Stimulated activated CD4-positive, alpha-beta T cell treated with anti-CD3 and anti-CD28 coated beads, Interleukin-15, amount 100 ng/mL, for 24 hours (primary cell): ENCODE measurements at places on chromosomes 16 and 17.

GRCh38 chr16:69077251-69077650 lies 28.2 kb upstream of the HAS3 start:
- DNase-seq: no peak

DNA sequence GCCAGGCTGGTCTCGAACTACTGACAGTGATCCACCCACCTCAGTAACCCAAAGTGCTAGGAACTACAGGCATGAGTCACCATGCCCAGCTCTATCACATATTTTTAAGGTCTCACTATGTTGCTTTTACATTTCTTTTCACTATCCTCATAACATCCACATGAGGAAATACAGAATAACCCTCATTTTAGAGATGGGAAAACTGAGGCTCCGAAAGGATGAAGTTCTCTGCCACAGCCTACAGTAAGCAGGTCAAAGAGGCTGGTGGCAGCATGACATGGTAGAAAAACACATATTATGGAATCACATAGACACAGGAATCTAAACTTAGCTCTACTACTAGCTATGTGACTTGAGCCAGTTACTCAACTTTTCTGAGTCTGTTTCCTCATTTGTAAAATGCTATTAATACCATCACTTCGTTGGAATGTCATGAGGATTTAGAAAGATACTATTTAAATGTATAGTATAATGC lies 32.2 kb downstream of the APPBP2 start:
- no peak for DNase-seq

- DNase-seq: no peak
Measured at GRCh38 chr16:8489580-8489979, 100.7 kb downstream of the TMEM114 start.

DNA sequence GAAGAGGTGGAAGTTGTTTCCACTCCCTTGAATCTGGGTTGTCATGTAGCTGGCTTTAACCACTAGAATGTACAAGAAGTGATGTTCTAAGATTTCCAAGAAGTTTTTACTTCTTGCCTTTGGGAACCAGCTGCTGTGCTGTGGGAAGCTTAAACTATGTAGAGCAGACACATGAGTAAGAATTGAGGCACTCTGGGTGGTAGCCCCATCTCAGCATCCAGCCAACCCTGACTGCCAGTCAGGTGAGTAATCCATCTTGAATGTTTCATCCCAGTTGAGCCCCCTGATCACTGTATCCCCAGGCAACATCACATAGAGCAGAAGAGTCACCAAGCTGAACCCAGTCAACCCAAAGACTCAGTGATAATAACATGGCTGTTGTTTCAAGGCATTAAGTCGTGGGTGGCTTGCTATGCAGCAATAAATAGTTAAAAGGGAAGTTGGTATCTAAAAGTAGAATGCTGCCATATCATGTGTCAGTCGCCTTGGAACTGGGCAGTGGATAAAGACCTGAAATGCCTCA lies 62.8 kb upstream of the GPR139 start:
- DNase-seq: no peak

- no peak for DNase-seq
Measured at GRCh38 chr16:74738113-74738541, 36.5 kb downstream of the FA2H start.

- DNase-seq: no peak
Measured at GRCh38 chr16:53559270-53559951, 56.4 kb upstream of the AKTIP start.

DNA sequence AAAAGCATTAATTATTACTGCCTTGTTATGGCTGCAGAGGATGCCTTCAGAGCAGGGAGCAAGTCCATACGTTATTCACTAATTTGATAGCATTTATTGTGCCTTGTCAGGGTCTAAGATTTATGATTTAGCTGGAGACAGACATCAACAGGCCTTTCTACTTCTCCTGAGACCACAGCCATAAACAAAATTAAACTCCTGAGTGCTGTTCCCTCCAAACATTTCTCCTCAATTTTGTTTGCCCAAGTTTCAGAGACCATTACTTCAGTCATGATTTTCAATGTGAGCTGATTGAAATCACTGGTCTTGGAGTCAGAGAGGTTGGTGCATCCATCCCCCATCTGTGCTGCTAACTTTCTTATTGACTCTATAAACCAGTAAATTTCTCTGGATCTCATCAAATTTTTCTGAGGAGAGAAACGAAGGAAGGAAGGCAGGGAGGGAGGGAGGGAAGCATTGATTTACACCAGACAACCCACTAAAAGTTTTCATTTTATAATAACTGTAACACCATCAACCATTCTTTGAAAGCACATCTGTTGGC lies 423.6 kb upstream of the CDH11 start:
- no peak for DNase-seq

GRCh38 chr17:77531641-77532040 lies 390.9 kb downstream of the SEC14L1 start:
- DNase-seq: no peak

DNA sequence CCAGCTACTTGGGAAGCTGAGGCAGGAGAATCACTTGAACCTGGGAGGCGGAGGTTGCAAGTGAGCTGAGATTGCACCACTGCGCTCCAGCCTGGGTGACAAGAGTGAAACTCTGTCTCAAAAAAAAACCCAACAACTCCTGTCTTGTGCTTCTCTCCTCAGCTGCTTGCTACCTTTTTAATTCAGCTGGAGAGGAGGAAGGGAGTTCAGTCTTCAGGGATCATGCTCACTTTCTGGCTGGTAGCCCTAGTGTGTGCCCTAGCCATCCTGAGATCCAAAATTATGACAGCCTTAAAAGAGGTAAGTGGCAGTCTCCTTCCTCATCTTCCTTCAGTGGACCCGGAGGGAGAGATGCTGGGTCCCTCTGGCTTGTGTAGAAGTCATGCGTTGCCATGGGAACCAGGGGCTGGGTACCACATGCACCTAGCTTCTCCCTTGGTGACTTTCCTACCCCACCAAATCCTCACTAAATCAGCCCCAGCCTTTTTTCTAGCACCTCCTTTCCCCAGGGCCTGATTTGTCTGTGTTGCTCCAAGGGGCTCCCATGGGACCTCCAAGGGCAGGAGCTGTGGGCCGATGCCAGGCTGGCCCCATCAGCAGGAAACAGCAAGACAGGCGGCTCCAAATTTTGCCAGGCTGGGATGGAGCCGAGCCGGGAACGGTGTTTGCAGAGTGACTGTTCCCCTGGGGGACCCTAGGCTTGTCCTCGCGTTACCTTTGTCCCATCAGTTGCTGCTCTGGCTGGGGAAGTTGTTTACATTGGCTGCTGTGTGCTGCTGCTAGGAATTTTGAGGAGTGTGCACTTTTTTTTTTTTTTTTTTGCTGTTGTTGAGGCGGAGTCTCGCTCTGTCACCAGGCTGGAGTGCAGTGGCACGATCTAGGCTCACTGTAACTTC lies 65.2 kb downstream of the ABCC1 start:
- DNase-seq: no peak

DNA sequence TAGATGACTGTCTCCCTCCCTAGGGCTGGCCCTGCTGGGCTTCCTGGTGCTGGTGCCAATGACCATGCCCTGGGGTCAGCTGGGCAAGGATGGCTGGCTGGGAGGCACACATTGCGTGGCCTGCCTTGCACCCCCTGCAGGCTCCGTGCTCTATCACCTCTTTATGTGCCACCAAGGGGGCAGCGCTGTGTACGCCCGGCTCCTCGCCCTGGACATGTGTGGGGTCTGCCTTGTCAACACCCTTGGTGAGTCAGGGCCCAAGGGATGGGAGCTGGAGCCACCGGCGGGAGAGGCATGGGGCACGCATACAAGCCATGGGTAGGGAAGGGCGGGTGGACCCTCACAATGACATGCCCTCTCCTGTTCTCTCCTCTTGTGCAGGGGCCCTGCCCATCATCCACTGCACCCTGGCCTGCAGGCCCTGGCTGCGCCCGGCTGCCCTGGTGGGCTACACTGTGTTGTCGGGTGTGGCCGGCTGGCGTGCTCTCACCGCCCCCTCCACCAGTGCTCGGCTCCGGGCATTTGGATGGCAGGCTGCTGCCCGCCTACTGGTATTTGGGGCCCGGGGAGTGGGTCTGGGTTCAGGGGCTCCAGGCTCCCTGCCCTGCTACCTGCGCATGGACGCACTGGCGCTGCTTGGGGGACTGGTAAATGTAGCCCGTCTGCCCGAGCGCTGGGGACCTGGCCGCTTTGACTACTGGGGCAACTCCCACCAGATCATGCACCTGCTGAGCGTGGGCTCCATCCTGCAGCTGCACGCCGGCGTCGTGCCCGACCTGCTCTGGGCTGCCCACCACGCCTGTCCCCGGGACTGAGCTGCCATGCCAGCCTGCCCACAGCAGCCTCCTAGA lies 2.2 kb downstream of the PAQR4 start:
- DNase-seq: peak; percentile 27

DNA sequence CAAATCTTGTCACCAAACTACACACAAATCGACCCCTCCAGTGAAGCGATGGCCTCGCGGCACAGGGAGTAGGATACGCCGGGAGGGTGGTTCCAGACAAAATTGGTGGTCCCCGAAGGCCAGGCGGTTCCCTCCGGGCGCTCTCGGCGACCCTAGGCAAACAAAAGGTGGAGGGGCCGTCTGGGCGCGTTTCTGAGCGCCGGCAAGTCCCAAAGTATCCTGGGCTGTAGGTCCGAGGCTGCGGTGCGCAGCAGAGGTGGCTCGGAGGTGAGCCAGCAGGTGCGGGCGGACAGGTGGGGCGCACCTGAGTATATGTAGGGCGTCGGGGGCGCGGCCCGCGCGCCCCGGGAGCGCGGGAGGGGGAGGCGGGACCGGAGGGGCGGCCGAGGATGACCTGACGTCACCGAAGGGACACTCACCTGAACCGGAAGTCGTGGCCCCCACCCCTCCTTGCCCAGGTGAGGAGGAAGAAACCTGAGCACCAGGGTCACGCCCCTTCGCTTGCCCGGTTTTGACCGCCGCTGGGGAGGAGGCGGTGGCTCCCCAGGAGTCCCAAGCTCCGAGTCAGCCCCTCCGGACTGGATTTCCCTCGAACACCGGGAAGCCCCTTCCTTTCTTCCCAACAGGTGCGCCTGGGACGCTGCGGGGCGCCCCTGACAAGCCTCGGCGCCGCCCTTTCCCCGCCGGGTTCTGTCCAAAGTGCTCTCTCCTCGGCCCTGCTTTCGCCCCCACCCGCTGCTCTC lies at the start of gene CLDN7:
Gene CLDN7 (minus strand): TSS at position 287 of the 743 bp plus-strand sequence. CDS start 435 bp downstream, outside the sequence.
- no peak for DNase-seq

DNA sequence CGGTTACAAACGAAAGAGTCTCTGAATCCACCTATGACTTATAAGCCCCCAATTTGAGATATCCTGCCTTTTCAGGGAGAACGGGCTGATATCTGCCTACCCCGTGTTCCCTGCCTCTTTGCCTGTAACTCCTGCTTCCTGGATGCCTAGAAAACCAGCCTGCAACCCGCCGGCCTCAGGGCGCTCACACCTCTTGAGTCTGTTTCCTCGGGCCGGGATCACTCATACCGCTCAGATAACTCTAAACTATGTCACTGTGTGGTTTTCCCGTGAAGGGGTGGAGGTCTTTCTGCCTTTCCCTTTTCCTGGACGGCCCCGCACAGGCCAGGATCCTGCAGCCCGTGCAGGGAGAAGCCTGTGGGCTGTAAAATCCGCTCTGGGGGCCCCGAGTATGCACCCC lies 10.4 kb downstream of the RPUSD1 start:
- no peak for DNase-seq

DNA sequence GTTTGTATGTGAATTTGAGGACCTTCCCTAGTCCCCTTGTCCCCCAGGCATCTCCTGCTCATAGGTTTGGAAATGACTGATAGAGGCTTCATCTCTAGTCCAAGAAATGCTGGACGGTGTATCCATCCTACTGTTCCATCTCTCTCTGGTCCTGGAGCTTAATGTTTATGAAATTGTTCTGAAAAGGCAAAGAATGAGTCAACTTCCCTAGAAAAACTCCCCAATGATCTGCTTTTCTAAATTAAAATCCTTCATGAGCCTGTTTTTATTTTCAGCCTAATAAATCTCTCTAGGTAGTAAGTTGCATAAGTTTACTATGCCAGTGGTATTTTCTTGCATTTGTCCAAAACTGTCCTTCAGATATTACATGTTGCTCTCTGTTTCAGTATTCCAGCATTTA lies 2.1 kb upstream of the IGSF6 start:
- DNase-seq: no peak

DNA sequence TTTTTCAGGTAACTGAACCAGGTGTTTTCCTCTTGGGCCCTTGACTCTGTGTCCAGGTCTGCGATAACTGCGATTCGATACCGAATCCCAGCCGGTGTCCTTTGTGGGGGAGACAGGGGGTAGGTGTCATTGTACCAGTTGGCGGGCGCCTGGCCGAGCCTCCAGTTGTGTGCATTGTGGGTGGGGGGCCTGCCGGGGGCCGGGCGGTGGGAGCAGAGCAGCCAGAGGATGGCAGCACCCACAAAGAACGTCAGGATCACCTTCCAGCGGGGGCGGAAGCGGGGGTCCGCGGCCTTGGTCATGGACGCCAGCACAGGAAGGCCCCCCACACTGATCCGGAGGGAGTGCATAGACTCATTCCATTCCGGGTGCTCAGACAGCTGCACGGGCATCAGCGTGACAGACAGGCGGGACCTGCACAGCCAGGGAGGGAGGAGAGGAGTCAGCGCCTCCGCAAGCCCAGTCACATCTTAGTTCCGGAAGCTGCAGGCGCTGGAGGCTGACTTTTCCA lies 12.3 kb downstream of the CANT1 start:
- no peak for DNase-seq

DNA sequence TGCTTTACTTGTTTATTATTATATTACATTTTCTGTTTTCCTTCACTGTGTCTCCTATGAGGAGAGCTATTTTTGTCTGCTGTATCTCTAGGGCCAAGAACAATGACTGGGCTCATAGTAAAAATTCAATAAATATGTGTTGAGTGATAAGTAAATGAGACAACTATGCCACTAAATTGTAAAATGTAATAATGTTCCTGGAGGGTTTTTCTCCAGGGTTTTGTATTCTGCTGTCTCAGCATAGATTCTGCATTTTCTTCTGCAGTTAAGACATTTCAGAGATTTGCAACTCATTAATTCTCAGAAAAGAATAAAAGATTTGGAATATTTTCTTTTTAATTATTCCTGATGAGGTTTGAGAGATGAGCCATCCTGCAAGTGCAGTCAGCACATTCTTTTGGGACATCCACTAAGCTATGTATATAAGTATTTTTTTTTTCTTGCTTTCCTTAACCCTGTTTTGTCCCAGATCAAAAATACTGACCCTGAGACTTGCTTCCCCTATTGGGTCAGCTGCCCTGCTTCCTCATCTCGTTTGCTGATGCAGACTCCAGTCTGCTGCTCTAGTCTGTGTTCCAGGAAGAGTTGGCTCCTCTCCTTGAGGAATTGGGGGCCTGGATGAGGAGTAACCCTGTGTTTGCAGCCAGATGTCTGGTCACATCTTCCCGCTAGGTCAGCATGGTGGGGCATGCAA lies 122.9 kb downstream of the ABCA8 start:
- DNase-seq: no peak
